Thoracic aorta (tissue), 2 donors: ENCODE measurements at places on chromosomes 2 and 18. TPM values are rescaled to one million over a fixed set of nuclear protein-coding genes. Genes with fewer than 3 reads are reported as not detected.

The MATN3 gene
- total RNA-seq: 1.8 TPM

The SLC8A1 gene
- 13.7 TPM for total RNA-seq

The RGPD3 gene
- total RNA-seq: 1.1 TPM

The FNDC4 gene
- 32.9 TPM for total RNA-seq

The SERPINB2 gene
- total RNA-seq: not detected

The GALNT14 gene
- not detected for total RNA-seq

The CTAGE1 gene
- not detected for total RNA-seq

The RAD51AP2 gene
- not detected for total RNA-seq

The ARHGEF33 gene
- total RNA-seq: 0.35 TPM

The POTEF gene
- total RNA-seq: not detected

The NEU2 gene
- total RNA-seq: not detected

The KCNK3 gene
- total RNA-seq: 19.6 TPM

The IGFBP2 gene
- total RNA-seq: 2,156 TPM

- DNase-seq: no peak
Observed at GRCh38 chr18:14943486-14943885, 195.5 kb downstream of the ANKRD30B start.

DNA sequence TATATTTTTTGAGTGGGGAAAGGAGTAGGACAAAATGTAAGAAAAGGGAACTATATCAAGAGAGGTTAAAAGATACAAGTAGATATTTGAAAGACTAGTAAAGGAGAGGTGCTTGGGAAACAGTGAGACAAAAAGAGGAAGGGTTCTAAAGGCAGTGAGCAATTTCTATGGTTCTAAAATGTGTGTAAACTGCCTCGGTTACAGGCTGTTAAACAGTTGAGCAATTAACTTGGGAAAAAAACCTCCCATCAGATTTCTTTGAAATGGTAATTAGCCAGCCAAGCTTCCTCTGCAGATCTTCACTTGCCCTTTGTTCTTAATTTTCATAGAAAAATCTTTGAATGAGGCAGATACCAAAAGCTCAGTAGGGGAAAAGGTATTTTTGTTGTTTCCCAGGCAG, 238.7 kb upstream of the KCNH7 start:
- no peak for DNase-seq

GRCh38 chr2:119746836-119747686, 12.7 kb upstream of the PTPN4 start:
- no peak for DNase-seq

- no peak for DNase-seq
Observed at GRCh38 chr18:62258093-62258492, 67.0 kb upstream of the TNFRSF11A start.

- DNase-seq: no peak
Observed at GRCh38 chr2:24045511-24046508, 1.4 kb downstream of the WDCP start.

GRCh38 chr2:162266460-162266760, 23.2 kb upstream of the FAP start:
- DNase-seq: no peak

GRCh38 chr2:11352781-11353537, 8.5 kb upstream of the ROCK2 start:
- DNase-seq: no peak

GRCh38 chr2:3151153-3151918, 226.3 kb downstream of the EIPR1 start:
- DNase-seq: no peak

DNA sequence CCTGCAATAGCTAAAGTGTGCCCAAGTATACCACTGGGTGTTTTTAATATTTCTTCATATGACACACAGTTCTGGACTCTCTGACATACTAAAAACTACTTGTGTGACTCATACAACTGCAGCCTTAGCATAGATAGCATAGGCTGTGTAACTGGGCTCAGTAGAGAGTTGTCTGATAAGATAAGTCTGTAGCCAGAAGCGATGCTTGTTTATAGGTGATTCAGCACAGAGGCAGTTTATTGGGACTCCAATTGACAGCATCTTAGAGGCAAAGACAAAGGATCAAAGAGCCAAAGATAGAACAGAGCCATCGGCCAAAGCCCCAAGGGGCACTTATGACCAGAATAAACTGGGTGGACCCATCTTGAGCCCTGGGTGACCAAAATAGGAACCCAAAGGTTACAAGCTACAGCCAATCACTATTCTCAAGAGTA, 42.3 kb downstream of the AAK1 start:
- no peak for DNase-seq

GRCh38 chr2:240227538-240228428, 87.3 kb upstream of the OTOS start:
- DNase-seq: no peak

- DNase-seq: no peak
Observed at GRCh38 chr2:192729369-192729768, 534.6 kb upstream of the TMEFF2 start.

GRCh38 chr18:23926571-23926970, 88.0 kb upstream of the TTC39C start:
- DNase-seq: no peak

- no peak for DNase-seq
Observed at GRCh38 chr18:67417864-67418523, 98.5 kb downstream of the DSEL start.

GRCh38 chr2:239318790-239319661, 81.8 kb downstream of the HDAC4 start:
- DNase-seq: no peak

DNA sequence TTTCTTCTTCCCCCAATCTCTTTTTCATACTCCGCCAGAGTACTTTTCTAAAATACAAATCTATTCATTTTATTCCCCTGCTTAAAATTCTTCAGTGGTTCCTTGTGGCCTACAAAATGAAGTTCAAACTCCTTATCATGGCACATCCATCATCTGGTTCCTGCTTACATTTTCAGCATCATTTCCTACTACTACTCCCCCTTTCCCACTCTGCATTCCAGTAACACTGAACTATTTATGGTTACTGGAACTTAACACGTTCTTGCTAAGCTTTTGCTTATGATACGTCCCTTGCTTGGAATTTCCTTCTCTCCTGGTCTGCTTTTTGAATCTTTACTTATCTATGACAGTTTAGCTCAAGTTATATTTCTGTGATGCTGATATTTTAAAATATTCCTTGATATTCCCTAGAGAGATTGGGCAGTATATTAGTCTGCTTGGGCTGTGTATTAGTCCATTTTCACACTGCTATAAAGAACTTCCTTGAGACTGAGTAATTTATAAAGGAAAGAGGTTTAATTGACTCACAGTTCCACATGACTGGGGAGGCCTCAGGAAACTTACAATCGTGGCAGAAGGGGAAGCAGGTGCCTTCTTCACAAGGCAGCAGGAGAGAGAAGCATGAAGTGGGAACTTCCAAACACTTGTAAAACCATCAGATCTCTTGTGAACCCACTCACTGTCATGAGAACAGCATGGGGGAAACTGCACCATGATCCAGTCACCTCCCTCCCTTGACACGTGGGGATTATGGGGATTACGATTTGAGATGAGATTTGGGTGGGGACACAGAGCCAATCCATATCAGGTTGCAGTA, 53.2 kb downstream of the BMPR2 start:
- DNase-seq: no peak

DNA sequence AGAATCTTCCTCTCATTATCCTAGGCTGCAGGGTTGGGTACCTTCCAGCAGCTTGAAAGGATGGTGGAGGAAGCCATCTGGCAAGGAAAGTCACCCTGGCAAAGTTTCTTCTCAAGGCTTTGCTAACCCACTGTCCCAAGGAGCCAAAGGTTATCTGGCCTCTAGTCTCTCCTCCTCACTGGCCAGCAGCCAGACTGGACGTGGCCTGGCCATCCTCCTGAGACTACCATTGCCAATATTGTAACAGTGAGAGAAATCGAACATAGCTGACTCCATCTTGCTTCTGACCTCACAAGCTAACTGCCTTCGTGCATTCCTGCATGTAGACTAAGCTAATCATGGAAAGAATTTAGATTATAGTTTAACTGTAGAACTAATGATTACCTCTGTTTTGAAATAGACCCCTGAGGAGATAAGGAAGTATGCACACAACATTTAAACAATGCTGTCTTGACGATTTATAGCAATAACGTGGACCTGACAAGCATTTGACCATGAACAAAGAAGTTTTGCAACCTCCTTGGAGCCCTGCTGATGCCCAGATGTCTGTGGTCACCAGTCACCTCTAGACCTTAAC, 7.8 kb upstream of the ANXA4 start:
- no peak for DNase-seq

GRCh38 chr2:66688951-66689350, 254.0 kb downstream of the MEIS1 start:
- DNase-seq: no peak

DNA sequence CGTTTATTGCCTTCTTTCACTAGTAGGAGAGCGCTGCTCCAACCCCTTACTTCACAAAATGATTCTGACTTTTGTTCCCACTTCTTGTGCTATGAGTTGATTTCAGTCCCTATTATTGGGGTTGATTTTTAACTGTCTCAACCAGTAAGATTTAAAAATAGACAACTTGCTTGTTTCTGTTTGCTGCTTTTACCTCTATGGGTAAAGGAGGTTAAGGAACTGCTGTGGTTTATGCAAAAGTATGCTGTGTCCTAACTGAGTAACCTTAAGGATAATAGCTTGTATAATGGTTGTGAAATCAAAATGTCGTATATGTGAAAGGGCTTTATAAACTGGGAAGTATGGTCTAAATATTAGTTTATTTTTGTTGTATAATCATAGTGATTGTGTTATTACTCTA, 22.6 kb downstream of the ALMS1 start:
- DNase-seq: no peak

- no peak for DNase-seq
Observed at GRCh38 chr18:8607776-8608742, 1.2 kb upstream of the RAB12 start.

- DNase-seq: no peak
Observed at GRCh38 chr18:785242-785641, 26.8 kb downstream of the YES1 start.

GRCh38 chr2:36582538-36582937, 15.4 kb downstream of the FEZ2 start:
- no peak for DNase-seq

DNA sequence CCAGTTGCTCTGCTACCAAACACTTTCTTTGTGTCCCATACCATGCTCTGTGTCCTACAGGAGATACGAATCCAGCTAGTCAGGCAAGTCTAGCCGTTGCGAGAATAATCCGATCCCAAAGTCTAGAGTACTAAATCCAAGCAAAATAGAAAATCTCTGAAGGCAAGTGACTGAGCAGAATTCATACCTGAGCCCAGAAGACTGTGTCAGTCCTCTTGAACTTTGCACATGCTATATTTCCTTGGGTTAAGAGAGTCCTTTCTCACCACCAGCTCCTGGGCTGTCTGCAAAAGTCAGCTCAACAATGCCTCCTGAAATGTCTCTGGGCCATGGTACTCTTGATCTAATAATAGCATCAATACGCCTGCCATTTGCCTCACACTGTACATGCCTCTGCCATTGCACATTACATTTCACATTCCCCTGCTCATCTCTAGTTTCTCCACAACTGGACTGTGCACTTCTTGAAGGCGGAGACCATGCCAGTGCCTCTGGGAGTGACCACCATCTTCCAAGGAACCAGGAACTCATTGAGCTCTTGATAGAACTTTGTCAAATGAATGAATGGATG, 265.8 kb upstream of the ID2 start:
- no peak for DNase-seq

DNA sequence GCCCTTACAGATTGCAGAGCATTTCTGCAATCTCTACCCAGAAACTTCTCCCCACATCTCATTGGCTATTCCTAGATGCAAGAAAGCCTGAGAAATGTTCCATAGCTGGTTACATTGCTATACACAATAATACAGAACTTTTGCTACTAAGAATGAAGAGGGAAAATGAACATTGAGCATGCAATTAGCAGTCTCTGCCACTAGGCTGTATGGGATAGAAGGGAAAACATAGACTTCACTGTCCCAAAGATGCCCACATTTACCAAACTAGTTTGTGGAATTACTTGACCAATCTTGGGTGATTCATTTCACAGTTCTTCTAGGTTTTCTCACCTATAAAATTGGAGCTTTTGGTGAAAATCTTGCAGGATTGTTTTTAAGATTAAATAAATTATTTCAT, 265.7 kb upstream of the NT5C1B start:
- no peak for DNase-seq

DNA sequence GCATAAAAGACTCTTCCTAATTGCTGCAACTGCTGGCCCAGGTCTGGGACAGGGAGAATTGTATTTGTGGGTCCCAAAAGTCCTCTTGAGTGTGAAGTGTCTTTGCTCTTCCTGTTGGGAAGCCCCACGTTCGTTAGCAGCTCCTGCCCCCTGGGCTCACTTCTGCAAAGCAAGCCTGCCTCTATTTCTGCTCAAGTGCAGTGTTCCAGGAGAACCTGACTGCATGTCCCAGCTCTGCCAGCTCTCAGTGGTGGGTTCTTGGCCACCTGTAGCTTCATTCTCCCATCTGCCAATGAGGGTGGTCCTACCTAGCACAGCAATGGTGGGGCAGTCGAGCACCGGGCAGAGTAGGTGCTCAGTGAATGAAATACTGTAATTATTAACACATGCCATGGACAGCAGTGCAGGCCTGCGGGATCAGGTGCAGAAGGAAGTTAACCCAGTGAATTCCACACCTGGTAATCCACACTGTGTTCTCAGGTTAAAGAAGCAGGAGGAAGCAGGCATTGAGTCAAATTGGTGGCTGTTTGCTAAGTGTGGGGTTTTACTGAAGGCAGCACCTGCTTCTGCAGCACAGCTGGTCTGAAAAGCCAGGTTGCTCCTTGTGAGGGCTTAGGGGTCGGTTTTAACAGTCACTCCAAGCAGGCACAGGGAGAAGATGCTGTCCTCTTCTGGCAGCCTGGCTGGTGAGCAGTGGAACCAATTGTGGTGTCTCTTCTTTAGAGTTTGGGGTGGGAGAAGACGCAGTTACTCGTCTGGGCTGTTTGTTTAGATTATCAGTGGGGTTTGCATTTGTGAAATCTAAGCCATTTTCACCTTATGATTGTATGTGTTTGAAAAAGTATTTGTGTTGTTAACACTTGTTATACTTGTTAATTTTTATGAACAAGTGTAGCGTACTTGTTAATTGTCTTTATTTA, 54.3 kb downstream of the DGKD start:
- no peak for DNase-seq

DNA sequence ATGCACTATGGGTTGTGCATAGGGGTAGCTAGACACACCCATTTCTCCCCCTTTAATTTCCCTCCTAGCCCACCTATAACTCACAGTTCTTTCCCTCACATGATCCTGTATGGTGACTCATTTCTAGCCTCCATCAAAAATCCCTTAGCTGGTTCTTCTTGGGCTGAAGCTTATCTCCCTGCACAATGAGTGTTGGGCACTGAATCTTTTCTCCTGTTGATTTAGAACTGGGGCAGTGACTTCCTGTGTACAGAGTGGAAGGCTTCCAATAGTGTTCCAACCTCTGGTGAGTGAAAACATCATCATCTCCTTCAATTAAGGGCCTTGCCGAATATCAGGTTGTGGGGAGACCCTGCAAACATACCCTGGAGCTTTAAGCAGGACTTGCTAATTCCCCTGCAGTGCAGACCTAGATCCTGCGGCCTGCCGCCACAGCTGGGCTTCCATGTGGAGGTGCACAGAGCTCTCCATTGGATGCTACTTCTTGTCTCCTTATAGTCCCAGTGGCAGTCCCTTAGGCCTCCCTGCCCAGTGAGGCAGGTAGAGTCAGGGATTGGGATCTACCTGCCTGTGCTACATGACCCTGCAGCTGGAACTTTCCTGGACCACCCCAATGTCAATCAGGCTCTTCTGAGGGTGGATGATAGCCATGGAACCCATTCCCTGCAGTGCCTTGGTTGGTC, 121.8 kb downstream of the PLB1 start:
- no peak for DNase-seq

GRCh38 chr18:11324956-11325882, 175.8 kb upstream of the PIEZO2 start:
- no peak for DNase-seq

- DNase-seq: no peak
Observed at GRCh38 chr18:53909668-53910067, 314.8 kb downstream of the MBD2 start.

GRCh38 chr18:25299426-25300300, 52.3 kb downstream of the ZNF521 start:
- DNase-seq: no peak
